ENCODE measurements at places on chromosomes 1 and 21. TPM values are rescaled to one million over a fixed set of nuclear protein-coding genes. Genes with fewer than 3 reads are reported as not detected.
A peak's percentile ranks its signal among the peaks of the same experiment; 100 is the strongest.

LYST gene
- polyA plus RNA-seq = 3.9 TPM

TMEM269 gene
- 0.08 TPM for polyA plus RNA-seq

LRRC53 gene
- polyA plus RNA-seq = not detected

FALEC gene
- polyA plus RNA-seq = 0.72 TPM

GRCh38 chr1:222326006-222326709, 221.7 kb downstream of the HHIPL2 start:
- H3K4me3 ChIP-seq = no peak overlapping the region
- H3K27me3 ChIP-seq = no peaks in the 10 kb centered on the region
- H3K36me3 ChIP-seq = no peaks in the 10 kb centered on the region
- no peaks in the 10 kb centered on the region for H3K4me1 ChIP-seq

- DNase-seq = peak; percentile 36
- H3K27me3 ChIP-seq = no peaks in the 10 kb centered on the region
- 0 out of 2 replicates have a peak, but pooled peaks cover 6% of the 10 kb centered on the region for H3K4me1 ChIP-seq
- peaks cover 33% of the 10 kb centered on the region for H3K36me3 ChIP-seq
- no peak overlapping the region for H3K27ac ChIP-seq
- no peak overlapping the region for H3K4me3 ChIP-seq
Measured at GRCh38 chr1:88800382-88801051, 90.8 kb downstream of the GTF2B start.

DNA sequence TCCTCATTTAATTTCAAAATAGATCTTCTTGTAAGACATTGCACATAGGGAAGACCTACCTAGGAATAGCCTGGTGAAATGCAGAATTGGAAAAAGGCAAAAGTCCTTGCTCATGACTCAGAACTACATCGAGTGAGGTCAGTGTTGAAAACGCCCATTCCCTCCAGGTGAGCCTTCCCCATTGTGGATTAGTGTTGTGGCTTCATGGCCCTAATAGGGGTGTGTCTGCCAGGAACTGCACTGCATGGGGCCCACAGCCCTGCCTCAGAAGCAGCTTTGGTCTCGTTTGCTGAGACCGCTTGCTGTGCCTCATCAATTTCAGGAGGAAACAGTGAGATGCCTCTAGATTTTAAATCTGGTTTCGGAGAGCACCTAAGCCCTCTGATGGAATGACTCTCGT, 17.0 kb downstream of the TFF3 start:
- no peak overlapping the region for H3K27ac ChIP-seq
- no peak overlapping the region for H3K4me3 ChIP-seq
- no peak for DNase-seq
- no peaks in the 10 kb centered on the region for H3K27me3 ChIP-seq
- peaks cover 9% of the 10 kb centered on the region for H3K4me1 ChIP-seq

DNA sequence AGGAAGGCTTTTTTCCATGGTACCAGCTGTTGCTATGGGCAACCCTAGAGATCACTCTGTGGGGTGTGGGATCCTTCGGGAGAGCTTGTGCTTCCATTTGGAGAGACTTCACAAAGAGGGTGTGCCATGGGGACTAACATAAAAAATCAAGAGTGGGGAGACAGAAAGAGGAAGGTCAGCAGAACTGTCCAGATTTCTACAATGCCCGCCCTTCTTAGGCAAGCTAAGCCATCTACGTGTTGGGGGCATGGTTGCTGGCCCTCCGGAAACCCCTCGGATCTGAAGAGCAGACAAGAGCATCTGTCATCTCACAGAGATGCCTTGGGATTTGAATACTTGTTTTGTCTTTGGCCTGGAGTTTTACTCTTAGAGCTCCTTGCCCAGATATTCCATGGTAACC, 83.9 kb upstream of the ZNF648 start:
- H3K27me3 ChIP-seq = no peaks in the 10 kb centered on the region
- no peak overlapping the region for H3K4me3 ChIP-seq
- DNase-seq = no peak
- H3K4me1 ChIP-seq = peaks cover 14% of the 10 kb centered on the region

DNA sequence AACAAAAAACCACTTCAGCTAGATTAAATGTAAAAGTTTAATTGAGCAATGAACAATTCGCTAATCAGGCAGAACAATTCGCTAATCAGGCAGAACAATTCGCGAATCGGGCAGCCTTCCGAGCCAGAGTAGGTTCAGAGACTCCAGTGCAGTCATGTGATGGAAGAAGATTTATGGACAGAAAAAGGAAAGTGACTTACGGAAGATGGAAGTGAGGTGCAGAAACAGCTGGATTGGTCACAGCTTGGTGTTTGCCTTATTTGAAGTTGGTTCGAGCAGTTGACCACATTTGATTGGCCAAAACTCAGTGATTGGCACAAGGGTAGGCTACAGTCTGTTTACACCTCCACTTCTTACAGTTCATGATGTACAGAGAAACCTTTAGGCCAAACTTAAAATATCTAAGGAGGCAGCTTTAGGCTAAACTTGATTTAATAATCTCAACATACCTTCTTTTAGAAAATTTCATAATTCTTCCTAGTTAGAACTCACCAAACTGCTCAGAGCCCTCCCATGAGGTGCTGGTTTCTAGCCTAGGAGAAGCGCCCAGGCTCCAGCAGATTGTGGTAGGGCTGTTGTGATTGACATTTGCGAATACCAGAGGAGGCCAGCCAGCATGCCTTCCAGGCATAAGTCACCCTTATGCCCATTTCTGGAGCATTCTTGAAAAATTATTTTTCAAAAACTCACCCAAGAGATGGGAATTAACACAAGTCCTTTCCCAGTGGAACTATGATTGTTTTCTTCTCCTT, 22.8 kb upstream of the KCNC4 start:
- 0 out of 2 replicates have a peak, but pooled peaks cover 4% of the 10 kb centered on the region for H3K4me1 ChIP-seq
- H3K4me3 ChIP-seq = no peak overlapping the region
- H3K27ac ChIP-seq = peak overlapping the region; percentile 95
- H3K36me3 ChIP-seq = no peaks in the 10 kb centered on the region
- no peak for DNase-seq

DNA sequence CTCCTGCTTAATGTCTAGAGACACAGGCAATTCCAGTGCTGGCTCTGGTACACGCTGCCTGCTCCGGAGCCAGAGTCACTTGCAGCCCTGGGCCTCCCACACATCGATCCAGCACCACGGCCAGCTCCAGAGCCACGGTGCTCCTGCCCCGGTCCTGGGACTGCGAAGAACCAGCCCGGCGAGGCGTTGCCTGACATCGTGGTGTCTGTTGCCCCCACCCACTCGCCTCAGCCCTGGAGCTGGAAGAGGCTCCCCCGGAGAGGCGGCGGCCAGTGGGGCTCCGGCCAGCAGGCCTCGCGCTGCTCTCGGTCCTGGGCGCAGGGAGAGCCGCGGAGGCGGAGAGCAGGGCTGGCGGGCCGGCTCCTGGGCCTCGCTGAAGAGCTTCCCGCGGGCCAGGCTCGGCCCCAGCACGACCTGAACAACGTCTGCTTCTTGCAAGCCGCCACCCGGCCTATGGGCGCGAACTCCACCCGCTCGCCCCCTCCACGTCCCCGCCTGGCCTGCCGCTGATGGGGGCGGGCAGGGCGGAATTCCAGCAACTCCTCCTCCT, 364.8 kb downstream of the CEP170 start:
- H3K4me3 ChIP-seq = no peak overlapping the region
- H3K36me3 ChIP-seq = no peaks in the 10 kb centered on the region
- H3K27me3 ChIP-seq = no peaks in the 10 kb centered on the region
- H3K4me1 ChIP-seq = no peaks in the 10 kb centered on the region
- no peak for DNase-seq
- no peak overlapping the region for H3K27ac ChIP-seq

DNA sequence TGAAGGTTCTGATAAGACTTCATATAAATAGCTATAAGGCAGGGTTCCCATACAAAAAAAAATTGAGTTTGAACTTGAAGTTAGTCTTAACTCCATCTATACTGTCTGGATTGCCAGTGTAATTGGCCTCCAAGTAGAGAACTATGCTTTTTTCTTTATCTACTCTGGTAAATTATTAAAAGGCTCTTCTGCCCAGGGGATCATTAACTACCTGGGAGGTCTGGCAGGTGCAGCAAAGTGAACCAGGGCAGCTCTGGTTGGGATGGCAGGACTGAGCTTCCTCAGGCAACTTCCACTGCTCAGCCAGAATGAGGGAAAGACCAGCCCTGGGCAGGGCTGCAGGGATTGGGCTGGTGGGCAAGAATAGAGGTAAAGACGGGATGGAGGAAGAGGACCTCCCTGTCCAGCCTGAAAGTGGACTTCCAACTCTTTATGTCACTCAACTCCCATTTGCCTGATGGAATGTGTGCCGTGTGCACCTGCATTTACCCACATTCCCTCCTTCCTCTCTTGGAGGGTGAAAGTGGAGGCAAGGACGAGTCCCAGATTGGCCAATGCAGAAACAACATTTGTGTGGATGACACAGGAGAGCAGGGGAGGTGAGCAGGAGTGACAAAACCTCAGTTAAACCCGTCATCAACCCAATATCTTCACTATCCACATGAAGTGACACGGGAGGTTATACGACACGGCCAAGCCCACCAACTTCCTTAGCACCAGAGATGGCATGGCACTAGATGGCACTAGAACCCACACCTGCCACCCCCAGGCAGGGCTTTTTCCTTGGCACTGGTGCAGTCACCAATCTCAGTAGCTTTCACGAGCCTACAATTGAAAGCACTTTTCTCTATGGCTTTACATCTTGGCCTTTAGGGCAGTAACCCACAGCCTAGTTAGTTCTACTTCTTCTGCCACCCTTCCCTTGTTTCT, 25.2 kb downstream of the CCN1 start:
- H3K27me3 ChIP-seq = no peaks in the 10 kb centered on the region
- H3K4me3 ChIP-seq = no peak overlapping the region
- no peaks in the 10 kb centered on the region for H3K36me3 ChIP-seq
- no peak overlapping the region for H3K27ac ChIP-seq
- no peaks in the 10 kb centered on the region for H3K4me1 ChIP-seq

- no peaks in the 10 kb centered on the region for H3K27me3 ChIP-seq
- peaks cover 11% of the 10 kb centered on the region for H3K36me3 ChIP-seq
- no peak for DNase-seq
- H3K4me1 ChIP-seq = peaks cover 10% of the 10 kb centered on the region
Measured at GRCh38 chr1:246592695-246593094, 26.4 kb downstream of the CNST start.

DNA sequence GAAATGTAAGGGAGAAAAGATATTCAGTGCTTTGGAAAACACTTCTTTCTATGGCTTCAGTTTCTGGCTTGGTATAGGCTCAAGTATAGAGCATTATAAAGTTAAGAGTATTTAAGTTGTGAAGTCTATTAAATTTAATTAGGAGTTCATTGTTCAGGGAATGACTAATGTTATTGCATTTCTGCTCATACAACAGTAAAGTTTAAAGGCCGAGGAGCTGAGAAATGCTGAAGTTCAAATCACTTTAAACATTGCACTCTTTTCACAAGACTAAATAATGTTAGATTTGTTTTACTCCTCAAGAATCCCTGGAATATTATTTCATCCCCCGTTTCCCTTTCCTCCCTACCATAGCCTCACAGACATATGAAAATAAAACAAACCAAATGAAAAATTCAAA, 30.1 kb downstream of the RGS5 start:
- H3K4me3 ChIP-seq = 0 out of 2 replicates have a peak overlapping the region, but pooled peaks have one; percentile 2
- H3K36me3 ChIP-seq = no peaks in the 10 kb centered on the region
- no peaks in the 10 kb centered on the region for H3K27me3 ChIP-seq
- H3K4me1 ChIP-seq = peaks cover 79% of the 10 kb centered on the region
- H3K27ac ChIP-seq = peak overlapping the region; percentile 99
- DNase-seq = no peak

DNA sequence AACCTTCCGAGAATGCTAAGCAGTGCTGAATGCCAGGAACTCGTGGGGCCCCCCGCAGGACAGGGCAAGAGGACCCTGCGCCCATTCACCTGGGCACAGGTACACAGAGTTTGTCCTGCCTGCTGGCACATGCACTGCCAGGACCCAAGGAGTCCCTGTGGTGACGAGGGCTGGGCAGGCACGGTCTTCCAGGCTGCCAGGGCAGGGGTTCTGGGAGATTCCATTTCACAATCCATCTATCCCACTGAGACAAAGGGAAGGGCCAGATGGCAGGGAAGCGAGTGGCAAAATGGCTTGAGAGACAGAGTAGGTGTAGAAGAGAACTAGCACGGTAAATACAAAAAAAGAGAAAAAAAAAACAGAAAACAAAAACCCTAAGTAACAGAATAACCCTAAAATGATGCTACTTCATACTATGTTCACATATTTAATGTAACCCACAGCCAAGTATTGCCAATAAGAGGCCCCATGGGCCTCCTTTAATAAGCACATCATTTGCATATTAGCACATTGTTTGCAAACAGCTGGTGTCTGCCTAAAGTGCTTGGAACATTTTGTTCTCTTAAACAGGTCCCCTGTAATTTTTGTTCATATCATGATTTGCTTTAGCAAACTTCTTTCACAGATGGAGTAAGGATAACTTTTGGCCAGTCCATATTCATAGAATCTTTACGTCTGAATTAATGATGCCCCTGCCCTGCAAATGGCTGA, 83.8 kb downstream of the STUM start:
- no peaks in the 10 kb centered on the region for H3K36me3 ChIP-seq
- no peak overlapping the region for H3K4me3 ChIP-seq
- H3K27me3 ChIP-seq = no peaks in the 10 kb centered on the region
- no peak for DNase-seq
